ENCODE measurements at places on chromosomes 2 and 18. TPM values are rescaled to one million over a fixed set of nuclear protein-coding genes. Genes with fewer than 3 reads are reported as not detected.
A peak's percentile ranks its signal among the peaks of the same experiment; 100 is the strongest.

- DNase-seq: no peak
Measured at GRCh38 chr2:187369471-187369870, 78.6 kb downstream of the CALCRL start.

DNA sequence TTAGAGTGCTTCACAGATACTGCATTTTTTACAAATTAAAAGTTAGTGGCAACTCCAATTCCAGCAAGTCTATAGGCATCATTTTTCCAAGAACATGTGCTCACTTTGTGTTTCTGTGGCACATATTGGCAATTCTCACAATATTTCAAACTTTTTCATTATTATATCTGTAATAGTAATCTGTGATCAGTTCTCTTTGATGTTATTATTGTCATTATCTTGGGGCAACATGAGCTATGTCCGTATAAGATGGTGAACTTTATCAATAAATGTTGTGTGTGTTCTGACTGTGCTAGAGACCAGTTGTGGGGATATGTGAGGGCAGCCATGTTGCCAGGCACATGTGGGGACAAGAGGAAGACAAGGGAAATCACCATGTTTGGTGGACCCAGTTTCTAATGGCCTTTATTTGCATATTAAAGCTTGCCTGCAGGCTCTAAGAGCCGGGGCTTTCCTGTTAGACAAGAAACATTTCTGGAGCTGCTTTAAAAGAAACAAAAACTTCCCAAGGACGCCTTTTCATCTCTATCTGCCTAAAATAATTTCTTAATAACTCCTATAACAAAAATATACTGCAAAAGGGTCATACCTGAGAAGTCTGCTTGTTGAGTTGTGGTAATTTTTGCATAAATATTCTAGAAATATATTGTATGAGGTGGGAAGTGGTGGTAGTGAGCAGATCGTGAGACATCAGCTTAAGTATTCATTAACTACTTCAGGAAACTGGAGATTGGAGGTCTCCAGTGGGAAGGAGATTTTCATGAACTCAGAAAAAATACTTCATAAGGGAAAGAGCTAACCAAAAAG, 37.2 kb downstream of the KYNU start:
- no peak for DNase-seq

DNA sequence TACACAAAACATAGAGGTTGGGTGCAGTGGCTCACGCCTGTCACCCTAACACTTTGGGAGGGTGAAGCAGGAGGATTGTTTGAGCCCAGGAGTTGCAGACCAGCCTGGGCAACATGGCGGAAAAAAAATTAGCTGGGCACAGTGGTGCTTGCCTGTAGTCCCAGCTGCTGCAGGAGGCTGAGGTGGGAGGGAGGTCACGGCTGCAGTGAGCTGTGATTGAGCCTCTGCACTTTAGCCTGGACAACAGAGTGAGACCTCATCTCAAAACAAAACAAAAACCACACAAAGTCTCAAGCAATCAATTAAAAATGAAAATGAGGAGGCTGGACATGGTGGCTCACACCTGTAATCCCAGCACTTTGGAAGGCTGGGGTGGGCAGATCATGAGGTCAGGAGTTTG, 4.9 kb downstream of the NOP58 start:
- no peak for DNase-seq

- DNase-seq: peak; percentile 71
Measured at GRCh38 chr2:98822301-98823164, 91.6 kb upstream of the MGAT4A start.

DNA sequence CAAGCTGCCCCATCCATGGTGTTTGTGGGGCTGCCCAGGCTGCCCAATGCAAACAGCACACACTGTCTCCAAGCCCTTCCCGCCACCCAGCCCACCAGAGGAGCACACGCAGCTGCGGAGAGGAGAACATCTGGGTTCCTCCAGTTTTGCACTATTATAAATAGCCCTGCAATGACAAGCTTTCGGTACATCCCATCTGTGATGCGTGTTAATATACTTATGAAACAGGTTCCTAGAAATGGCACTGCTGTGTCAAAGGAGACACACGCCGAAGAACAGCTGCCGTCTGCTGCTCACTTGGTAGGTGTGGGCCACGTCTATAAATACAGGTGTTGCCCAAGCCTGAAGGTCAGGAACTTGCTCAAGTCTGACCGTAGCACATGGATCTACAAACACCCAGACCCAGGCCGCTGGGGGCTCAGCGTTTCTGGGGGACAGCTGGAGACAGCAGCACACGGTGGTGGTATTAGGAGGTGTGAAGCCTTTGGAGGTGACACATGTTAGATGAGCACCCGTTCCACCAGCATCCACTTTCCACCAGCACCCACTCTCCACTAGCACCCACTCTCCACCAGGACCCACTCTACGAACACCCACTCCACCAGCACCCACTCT, 34.3 kb downstream of the PXDN start:
- peak; percentile 3 for DNase-seq

DNA sequence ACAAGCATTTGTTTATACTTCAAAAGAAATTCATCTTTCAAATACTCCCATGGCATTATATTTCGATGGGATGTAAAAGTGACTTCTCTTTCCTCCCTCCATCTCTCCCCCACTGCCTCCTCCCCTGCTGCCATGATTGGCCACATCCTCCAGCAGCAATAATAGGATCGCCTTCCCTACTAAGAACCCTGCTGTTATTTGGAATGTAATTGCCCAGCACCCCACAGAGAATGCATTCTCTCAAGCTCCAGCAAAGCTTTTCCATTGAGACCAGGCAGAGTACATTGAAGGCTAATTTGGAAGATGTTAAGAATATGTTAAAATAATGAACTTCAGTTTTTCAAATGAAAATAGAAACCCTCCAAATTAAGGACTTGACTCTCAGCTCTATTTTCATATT, 375.4 kb upstream of the ACVR2A start:
- DNase-seq: no peak

GRCh38 chr2:97673182-97673914, 3.8 kb downstream of the C2orf92 start:
- no peak for DNase-seq

GRCh38 chr2:70212298-70212932, 21.6 kb upstream of the C2orf42 start:
- DNase-seq: no peak

GRCh38 chr18:59432803-59433597, 73.9 kb upstream of the LMAN1 start:
- no peak for DNase-seq

DNA sequence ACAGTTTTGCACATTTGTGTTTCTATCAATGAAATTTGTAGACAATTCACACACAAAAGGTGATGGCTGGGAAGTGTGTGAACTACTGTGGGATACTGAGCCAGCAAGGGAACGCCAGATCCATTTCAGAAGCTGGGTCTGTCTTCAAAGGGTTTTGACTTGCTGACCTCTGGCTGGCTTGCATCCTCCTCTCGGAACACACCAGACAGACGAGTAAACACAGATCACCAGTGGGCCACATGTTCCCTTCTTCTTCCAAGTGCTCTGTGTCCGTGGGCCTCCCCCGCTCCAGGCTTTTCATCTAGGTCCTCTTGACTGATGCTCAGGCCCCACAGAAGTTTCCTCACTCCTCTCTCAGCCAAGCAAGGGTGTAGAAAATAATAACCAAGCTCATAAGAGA, 122.2 kb upstream of the OSR1 start:
- no peak for DNase-seq

DNA sequence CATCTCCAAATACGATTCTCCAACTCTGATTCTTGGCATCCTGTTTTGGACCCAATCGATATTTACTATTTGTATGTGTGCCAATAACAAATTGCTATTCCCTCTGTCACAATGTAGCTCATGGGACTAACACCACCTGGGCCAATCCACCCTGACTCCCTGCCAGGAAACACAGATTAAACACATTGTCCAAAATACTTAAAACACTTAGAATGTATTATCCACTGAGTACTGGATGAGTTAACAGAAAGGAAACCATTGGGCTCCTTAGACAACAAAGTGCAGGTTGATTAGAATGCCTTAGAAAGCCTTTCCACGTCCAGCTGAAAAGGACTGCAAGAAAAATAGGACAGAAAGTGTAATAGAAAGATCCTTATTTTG, 79.4 kb upstream of the ARHGAP28 start:
- DNase-seq: no peak

The PROC gene
- not detected for polyA plus RNA-seq

The CYP27A1 gene
- 8.9 TPM for polyA plus RNA-seq

The C2orf80 gene
- not detected for polyA plus RNA-seq

The FSHR gene
- polyA plus RNA-seq: not detected

The ABCG5 gene
- not detected for polyA plus RNA-seq

The PAIP2B gene
- 13.7 TPM for polyA plus RNA-seq
